ENCODE measurements at places on chromosomes 1 and 21.

GRCh38 chr1:117681901-117682250 lies 76.0 kb downstream of the TENT5C start:
- no peak for DNase-seq

DNA sequence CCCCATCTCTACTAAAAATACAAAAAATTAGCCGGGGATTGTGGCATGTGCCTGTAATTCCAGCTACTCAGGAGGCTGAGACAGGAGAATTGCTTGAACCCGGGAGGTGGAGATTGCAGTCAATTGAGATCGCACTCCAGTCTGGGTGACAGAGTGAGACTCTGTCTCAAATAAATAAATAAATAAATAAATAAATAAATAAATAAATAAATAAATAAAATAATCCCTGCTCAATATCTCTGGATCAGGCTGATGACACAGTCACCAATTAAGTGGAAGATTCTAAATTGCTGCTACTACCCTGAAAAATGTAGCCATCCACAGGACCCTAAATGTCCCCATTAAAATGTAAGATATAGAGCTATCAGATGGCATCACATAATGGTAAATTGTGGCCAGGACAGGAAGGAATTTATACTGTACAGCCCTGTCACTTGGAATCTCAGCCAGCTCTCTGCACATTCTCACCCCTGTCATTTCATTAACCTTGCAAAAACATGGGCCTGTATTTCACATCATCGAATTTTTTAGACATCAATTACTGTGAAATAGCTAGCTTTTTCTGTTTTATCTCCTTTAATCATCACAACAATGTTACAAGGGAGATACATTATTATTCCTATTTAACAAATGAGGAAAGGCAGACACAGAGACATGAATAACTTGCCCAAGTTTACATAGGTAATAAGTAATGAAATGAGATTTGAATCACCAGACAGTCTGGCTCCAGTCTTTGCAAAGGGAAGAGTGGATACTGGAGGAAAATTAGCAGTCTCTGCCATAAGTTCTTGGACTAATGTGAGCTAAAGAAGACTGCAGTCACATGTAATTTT lies 56.7 kb upstream of the NTPCR start:
- no peak for DNase-seq

- no peak for DNase-seq
Measured at GRCh38 chr21:32698971-32699693, 28.7 kb downstream of the SYNJ1 start.

GRCh38 chr1:184634296-184634695 lies 120.4 kb downstream of the EDEM3 start:
- DNase-seq, result no peak

DNA sequence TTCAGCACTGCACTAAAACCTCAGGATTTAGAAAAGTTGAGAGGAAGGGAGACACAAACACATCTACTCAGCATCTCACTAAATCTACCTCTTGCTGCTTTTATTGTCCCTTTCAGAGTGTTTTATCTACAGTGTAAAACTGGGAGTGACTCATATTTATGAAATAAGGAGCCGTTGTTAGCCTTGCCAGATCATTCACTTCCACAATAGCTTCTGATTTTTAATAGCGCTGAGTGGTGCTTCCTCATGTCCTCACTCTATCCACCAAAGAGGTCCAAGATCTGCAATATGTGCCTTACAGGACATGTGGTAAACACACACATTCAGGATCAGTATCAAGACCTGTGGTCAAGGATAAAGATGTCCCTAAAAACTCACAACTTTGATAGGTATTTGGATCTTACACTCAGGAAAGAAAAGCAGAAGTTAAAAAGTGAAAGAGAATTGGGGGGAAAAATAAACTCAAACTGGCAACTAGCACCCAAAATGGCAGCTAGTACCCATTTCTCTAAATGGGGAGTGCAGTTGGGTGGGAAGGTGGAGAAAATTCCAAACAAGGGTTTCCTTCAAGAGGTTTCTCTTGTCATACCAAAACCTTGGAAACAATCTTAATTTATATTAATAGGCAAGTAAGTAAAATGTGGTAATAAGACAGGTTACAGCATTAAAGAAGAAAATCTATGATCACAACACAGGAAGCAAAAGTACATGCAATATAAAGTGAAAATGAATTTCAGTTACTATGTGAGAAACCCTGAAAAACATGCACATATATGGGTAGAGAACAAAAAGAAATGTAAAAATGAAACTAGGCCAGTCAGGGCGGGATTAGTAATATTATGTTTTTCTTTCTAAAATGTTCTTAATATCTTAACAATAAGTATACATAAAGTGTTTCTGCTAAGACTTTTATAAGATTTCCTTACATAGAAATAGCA lies 15.9 kb downstream of the DUSP10 start:
- no peak for DNase-seq

DNA sequence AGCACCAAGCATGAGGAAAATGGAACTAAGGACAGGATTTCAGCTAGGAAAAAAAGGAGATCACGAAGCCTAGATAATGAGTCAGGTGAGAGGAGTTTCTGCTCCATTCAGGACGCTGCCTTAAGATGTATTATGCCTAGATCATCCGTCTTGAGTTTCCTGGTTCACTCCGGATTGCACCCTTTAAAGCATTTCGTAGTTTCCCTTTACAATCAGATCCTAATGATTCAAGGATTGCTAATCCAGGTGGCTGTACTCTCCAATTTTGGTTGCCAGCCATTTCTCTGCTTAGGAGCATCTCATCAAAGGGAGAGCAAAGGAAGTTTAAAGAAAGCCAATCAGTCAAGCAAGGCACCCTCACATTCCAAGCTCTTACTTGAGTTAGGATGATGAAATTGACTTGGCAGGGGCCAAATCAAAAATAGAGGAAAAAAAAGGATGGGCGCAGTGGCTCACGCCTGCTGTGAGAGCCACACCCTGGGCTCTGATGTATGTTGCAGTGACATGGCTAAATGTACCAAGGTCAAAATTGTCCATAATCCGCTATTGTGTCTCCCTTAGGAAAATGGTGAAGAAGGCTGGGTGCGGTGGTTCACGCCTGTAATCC lies 156.9 kb upstream of the SOD1 start:
- no peak for DNase-seq

GRCh38 chr1:152170287-152170905 lies 11.4 kb upstream of the RPTN start:
- no peak for DNase-seq

DNA sequence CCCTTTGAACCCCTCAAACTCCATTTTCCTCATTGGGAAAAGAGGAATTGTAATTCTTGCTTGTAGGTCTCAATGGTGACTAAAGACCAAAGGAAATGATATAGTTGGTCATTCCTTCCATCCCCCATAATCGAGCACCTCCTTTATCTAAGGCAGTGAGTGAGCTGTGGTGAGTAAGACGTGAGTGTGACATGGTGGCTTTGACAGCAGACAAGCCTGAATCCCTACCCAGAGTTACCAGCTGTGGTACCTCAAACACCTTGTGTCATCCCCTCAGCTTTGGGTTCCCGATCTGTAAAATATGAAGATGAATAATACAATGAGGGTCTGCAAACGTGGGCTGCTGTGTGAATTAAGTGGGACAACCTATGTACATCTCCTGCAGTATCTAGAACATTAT lies 8.4 kb downstream of the TRAF5 start:
- DNase-seq, result no peak

GRCh38 chr1:59499273-59499942 lies 202.5 kb downstream of the FGGY start:
- no peak for DNase-seq

DNA sequence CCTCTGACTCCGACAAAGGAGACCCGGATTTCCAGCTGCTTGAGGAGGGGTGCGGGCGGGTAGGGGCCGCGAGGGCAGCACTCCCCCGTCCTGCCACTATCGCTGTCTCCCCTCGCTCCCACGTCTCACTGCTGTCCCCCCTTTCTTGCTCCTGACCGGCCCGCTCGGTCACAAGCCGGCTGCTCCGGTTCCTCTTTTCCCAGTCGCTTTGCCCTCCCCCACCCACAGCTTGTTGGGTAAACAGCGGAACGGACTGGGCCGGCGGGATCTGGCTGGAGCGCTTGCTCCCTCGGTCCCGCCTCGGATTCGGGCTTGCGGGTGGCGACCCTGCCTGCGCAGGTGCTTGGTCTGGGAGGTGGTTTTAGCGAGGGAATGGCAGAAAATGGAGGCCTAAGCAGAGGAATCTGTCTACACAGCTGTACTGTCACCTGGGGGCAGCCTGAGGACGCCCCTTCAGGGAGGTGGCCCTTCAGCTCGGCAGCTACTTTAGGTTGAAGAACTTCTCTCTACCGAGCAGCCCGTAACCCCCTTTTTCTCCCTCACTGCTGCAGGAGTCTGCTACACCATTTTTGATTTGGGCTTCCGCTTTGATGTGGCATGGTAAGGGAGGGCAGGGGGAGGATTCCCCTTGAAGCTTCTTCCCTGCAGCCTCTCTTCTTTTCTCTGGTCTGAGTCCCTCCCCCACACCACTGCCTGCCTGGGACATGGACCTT lies 645 bp downstream of the ATP6V0B start:
- no peak for DNase-seq
